ENCODE measurements at places on chromosomes 16 and 17.
A peak's percentile ranks its signal among the peaks of the same experiment; 100 is the strongest.

- no peak for DNase-seq
These were observed 1.5 kb downstream of the SLC35G3 start for GRCh38 chr17:35192708-35193107.

GRCh38 chr17:43832168-43832975 lies 574 bp downstream of the MPP3 start:
- DNase-seq, result no peak

DNA sequence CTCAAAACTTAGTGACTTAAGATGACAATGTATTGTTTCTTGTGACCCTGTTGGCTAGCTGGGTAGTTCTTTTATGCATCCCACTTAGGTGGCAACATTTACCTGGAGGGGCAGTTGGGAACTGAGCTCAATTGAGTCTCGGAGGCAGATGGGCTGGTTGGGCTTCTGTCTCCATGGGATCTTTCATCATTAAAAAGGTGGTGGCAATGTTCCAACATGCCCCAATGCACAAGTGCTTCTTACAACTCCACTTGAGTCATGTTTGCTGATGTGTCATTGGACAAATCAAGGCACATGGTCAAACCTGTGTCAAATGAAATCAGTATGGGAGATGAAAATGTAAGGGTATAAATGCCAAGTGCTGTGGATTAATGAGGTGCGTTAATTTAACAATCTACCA lies 11.7 kb upstream of the HS3ST3B1 start:
- DNase-seq, result no peak

- DNase-seq, result no peak
These were observed 1.2 kb downstream of the COX10 start for GRCh38 chr17:14070344-14070984.

GRCh38 chr16:30602616-30603277 lies 7.4 kb downstream of the ZNF689 start:
- no peak for DNase-seq

- no peak for DNase-seq
These were observed 5.9 kb downstream of the CORO7 start for GRCh38 chr16:4410335-4411075.

- no peak for DNase-seq
These were observed 9.7 kb downstream of the GUCY2D start for GRCh38 chr17:8012045-8012580.

DNA sequence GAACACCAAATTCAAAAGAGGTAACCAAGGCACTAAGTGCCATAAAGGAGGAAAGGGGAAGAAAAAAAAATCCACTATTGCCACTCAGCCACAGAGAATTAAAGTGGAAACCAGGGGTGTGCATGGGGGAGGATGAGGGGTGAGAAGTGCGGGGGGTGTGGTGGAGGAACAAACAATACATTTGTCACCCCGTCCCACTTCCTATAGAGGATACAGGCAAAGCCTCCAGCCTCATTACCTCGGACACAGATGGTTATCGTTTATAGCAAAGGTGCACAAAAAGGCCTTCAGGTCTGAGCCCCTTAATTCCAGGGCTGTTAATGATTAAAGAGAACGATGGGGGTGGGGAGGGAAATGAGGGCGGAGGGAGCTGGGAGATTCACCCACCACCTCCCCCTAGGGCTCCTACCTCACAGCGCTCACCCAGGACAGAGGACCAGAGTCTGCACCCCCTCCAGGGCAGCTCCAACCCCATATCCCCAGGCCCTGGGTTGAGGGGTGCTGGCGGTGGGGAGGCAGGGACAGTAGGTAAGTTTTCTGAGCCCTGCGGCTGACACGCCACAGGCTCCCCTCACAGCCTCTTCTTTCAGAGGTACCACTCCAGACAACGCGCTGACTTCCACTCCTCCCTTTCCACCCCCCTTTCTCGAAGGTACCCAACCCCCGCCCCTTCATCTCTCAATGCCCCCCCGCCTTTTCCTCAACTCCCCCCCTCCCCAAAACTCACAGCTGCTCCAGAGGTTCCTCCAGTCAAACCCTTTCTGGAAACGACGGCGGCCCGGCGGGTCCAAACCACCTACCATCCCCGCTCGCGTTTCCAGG lies 470 bp downstream of the DCUN1D3 start:
- peak; percentile 12 for DNase-seq

GRCh38 chr16:4914528-4915225 lies 22.3 kb downstream of the PPL start:
- no peak for DNase-seq

- DNase-seq, result no peak
These were observed 94.4 kb downstream of the CLEC16A start for GRCh38 chr16:11038777-11039176.

- DNase-seq, result no peak
These were observed 346.6 kb downstream of the SNX29 start for GRCh38 chr16:12323007-12323758.

- DNase-seq, result no peak
These were observed 1.7 kb upstream of the MEOX1 start for GRCh38 chr17:43663383-43663782.

DNA sequence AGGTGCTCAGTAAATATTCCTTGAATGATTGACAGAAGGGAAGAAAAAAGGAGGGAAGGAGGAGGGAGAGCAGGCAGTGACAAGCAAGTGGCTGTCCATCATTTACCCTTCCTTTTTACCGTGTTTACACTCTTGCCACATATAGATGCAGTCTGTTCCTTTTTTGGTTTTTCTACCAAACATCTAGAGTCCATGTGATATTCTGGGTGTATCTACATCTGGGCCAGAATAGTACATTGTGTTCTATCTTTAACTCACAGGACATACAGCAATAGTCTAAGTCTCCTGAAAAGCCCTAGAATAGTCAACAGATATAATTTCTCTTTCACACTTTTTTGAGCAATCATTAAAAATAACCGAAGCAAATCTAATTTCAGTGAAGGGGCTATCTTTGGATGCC lies 33.5 kb downstream of the KCNJ2 start:
- DNase-seq, result no peak

GRCh38 chr16:65940711-65941110 lies 425.8 kb upstream of the CDH5 start:
- DNase-seq, result no peak

All from activated T-cell treated with anti-CD3 and anti-CD28 coated beads for 1 hour (primary cell).